ENCODE measurements at places on chromosomes 5 and 9. TPM values are rescaled to one million over a fixed set of nuclear protein-coding genes. Genes with fewer than 3 reads are reported as not detected.

The WWC1 gene
- 60.5 TPM for total RNA-seq

The PAEP gene
- total RNA-seq = not detected

The C9 gene
- total RNA-seq = not detected

The SNX30 gene
- total RNA-seq = 21.1 TPM

The SOWAHA gene
- total RNA-seq = 4.7 TPM

The RNF183 gene
- total RNA-seq = not detected

The KCNN2 gene
- 15.0 TPM for total RNA-seq

The GFI1B gene
- under 0.01 TPM for total RNA-seq

The MYOT gene
- not detected for total RNA-seq

The GDA gene
- total RNA-seq = 22.6 TPM

The SGCD gene
- total RNA-seq = 3.0 TPM

The DEPDC1B gene
- 9.3 TPM for total RNA-seq

The RXRA gene
- total RNA-seq = 5.4 TPM

The PCDHB6 gene
- 3.7 TPM for total RNA-seq

The PFN3 gene
- total RNA-seq = 0.74 TPM

The KIF12 gene
- total RNA-seq = 0.49 TPM

The INSL4 gene
- total RNA-seq = not detected

The N4BP3 gene
- total RNA-seq = 7.4 TPM

The AFAP1L1 gene
- 5.2 TPM for total RNA-seq

The CYSRT1 gene
- total RNA-seq = 0.25 TPM

The ZSWIM6 gene
- total RNA-seq = 33.2 TPM

The SPAG8 gene
- total RNA-seq = 2.0 TPM

The PCDHA9 gene
- total RNA-seq = 12.3 TPM

The ALDH1A1 gene
- total RNA-seq = 0.98 TPM

The FBLL1 gene
- total RNA-seq = 30.0 TPM

The SIT1 gene
- not detected for total RNA-seq

The ARHGEF39 gene
- 0.25 TPM for total RNA-seq

The KDM4C gene
- 33.9 TPM for total RNA-seq

The LCN1 gene
- total RNA-seq = not detected

The LIX1 gene
- total RNA-seq = 4.7 TPM

The PHF24 gene
- total RNA-seq = 25.6 TPM

The PLEKHG4B gene
- 4.7 TPM for total RNA-seq

The HTR1A gene
- total RNA-seq = 8.4 TPM

The CWC27 gene
- 25.6 TPM for total RNA-seq

The NAIP gene
- 20.7 TPM for total RNA-seq

The ST8SIA4 gene
- 38.8 TPM for total RNA-seq

The PCDHGB1 gene
- total RNA-seq = 6.9 TPM

The TAF1L gene
- 0.25 TPM for total RNA-seq

The CERCAM gene
- 16.0 TPM for total RNA-seq

The SLCO6A1 gene
- 0.25 TPM for total RNA-seq

The IRX1 gene
- total RNA-seq = 0.25 TPM

The ALAD gene
- 14.3 TPM for total RNA-seq

The DOCK8 gene
- total RNA-seq = 3.4 TPM

The SLC1A3 gene
- total RNA-seq = 188 TPM

The PLAC8L1 gene
- total RNA-seq = 0.25 TPM

The SCGB3A2 gene
- not detected for total RNA-seq

The SV2C gene
- total RNA-seq = 1.5 TPM

The ADGRD2 gene
- 0.25 TPM for total RNA-seq

The BTNL3 gene
- not detected for total RNA-seq

The TNFSF15 gene
- under 0.01 TPM for total RNA-seq

The F12 gene
- 2.7 TPM for total RNA-seq

The IL3 gene
- not detected for total RNA-seq

The PCDHB13 gene
- 10.6 TPM for total RNA-seq

The PCSK1 gene
- total RNA-seq = 1.2 TPM

The EXD3 gene
- total RNA-seq = 14.0 TPM

The SPATA31A3 gene
- total RNA-seq = not detected

The IRX4 gene
- not detected for total RNA-seq
